ENCODE measurements at places on chromosomes 13 and 19. TPM values are rescaled to one million over a fixed set of nuclear protein-coding genes. Genes with fewer than 3 reads are reported as not detected.

Gene ZNF583
- polyA plus RNA-seq: 16.3 TPM

Gene POSTN
- not detected for polyA plus RNA-seq

Gene UBXN6
- 7.9 TPM for polyA plus RNA-seq

Gene APC2
- 0.01 TPM for polyA plus RNA-seq

Gene C13orf42
- polyA plus RNA-seq: not detected

Gene CYP2F1
- not detected for polyA plus RNA-seq

Gene SHISA2
- polyA plus RNA-seq: 0.25 TPM

Gene PLPPR3
- polyA plus RNA-seq: not detected

Gene EHD2
- polyA plus RNA-seq: not detected

Gene PSG3
- polyA plus RNA-seq: not detected

Gene BRCA2
- polyA plus RNA-seq: 1.6 TPM

Gene ZNF526
- polyA plus RNA-seq: 4.0 TPM

Gene PIH1D1
- polyA plus RNA-seq: 91.8 TPM

Gene GRIK5
- polyA plus RNA-seq: not detected

Gene SOHLH2
- not detected for polyA plus RNA-seq

Gene RTBDN
- not detected for polyA plus RNA-seq

Gene KLK12
- not detected for polyA plus RNA-seq

Gene AMH
- polyA plus RNA-seq: not detected

Gene ZNF439
- 4.7 TPM for polyA plus RNA-seq
